Fibroblast of mammary gland (primary cell): ENCODE measurements at places on chromosomes 2 and 18.

DNA sequence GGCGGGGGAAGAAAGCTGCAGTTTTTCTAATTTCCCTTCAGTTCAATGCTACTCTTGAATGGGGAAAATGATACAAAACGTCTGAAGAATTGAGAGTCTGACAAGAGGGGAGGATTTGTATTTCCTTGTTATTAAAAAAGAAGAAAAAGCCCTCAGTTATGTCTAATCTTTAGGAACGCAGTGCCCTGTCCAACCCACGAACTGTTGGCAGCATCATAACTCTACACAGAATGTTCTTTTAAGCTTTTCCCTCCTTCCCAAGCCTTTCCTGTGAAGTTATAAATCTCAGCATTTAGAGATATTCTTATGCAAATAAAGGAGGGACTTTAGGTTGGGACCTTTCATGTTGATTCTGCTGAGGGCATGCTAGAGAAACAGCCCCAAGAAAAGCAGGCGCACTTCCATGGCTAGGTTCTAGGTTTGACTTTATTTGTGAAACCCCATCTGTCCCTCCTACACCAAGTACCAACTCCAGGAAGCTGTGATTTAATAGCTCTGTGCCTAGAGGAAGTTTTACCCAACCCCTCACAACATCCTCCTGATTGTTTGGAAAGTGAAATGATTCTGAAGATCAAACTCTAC lies 288.6 kb downstream of the SETBP1 start:
- DNase-seq, result peak; percentile 4

- no peak for DNase-seq
These were observed 104.6 kb downstream of the ACKR3 start for GRCh38 chr2:236674238-236674637.

DNA sequence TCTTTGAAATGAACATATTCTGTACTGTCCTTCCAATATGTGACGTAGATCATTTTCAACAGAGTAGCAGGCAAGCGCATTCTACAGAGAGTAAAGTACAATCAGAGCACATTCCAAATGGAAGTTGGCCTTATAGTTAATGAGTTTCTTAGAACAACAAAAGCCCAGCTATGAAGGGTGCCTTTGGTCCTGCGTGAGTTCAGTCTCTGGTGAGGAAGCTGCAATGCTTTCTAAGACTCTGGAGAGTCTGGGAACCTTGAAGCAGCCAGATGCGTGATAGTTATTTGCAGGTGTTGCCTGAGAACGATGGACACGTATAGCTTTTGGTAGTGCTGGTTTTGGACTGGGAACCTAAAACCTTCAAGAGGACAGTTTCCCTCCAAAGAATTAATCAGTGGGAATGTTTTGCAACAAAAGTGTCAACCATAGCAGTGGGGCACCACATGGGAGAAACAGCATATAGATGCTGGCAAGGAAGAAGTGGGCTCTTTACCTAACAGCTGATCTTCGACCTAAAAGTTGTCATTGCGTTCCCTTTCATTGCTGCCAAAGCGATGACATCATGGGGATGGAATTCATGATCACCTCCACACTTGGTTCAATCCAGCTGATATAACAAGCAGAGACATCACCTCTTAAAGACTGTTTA lies 9.3 kb upstream of the SNORC start:
- DNase-seq, result no peak

- no peak for DNase-seq
These were observed 13.3 kb downstream of the EIF2AK3 start for GRCh38 chr2:88613921-88614320.

- no peak for DNase-seq
These were observed 29.7 kb downstream of the C2orf42 start for GRCh38 chr2:70161069-70161534.

DNA sequence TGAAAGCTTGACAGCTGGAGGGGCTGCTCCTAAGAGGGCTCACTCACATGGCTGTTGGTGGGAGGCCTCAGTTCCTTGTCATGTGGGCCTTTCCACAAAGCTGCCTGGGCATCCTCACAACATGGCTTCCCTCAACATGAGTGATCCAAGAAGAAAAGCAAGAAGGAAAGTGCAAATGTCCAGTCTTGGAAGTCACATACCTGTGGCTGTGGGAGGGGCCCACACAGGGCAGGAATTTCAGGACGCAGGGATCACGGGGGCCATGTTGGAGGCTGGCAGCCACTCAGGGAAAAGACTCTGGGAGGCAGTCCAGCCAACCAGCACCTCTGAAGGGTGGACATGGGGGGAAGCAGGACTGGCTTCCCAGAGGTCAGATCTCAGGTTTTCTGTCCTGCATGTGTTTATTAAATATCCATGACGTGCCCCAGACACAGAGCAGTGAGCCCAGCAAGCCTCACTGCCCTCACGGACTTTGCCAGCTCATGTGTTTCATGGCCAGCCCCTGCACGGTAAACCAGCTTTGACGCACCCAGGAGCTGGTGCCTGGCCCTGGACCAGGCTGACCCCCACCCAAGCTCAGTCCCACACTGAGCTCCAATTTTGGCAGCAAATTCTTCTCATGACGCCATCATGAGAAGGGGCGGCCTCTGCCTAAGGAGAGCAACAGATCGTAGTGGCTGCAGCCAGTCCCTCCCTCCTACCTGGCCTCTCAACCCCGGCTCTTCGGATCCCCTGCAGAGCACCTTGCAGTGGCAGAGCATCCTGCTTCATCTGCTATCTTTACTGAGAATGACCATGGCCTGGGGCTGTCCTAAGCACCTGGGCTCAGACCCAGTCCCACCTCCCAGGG lies 34.7 kb upstream of the GPR17 start:
- DNase-seq, result no peak

GRCh38 chr18:43870626-43871025 lies 593.3 kb upstream of the SYT4 start:
- DNase-seq, result no peak
